ENCODE measurements at places on chromosomes 16 and 17.
A peak's percentile ranks its signal among the peaks of the same experiment; 100 is the strongest.

DNA sequence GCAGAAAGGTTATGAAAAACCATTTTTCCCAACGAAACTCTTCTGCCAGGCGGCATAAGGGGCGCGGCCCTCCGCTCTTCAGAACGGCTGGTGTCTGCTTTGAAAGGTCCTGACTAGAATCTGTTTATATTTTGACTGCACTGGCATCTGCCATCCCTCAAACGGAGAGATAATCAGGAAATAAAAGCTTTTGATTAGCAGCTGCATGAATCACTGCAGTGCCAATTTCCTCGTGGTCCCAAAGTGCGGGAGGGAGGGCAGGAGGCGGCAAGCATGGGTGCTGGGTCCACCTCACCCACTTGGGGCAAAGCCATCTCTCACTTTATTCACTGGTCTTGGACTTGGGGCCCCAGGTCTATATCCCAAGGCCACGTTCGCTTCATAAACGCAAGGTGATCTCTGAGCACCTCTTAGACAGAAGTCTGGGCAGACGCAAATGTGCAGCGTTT, 49.7 kb downstream of the TBC1D16 start:
- DNase-seq, result no peak

GRCh38 chr16:31880322-31880979, 6.8 kb downstream of the ZNF267 start:
- DNase-seq, result no peak

DNA sequence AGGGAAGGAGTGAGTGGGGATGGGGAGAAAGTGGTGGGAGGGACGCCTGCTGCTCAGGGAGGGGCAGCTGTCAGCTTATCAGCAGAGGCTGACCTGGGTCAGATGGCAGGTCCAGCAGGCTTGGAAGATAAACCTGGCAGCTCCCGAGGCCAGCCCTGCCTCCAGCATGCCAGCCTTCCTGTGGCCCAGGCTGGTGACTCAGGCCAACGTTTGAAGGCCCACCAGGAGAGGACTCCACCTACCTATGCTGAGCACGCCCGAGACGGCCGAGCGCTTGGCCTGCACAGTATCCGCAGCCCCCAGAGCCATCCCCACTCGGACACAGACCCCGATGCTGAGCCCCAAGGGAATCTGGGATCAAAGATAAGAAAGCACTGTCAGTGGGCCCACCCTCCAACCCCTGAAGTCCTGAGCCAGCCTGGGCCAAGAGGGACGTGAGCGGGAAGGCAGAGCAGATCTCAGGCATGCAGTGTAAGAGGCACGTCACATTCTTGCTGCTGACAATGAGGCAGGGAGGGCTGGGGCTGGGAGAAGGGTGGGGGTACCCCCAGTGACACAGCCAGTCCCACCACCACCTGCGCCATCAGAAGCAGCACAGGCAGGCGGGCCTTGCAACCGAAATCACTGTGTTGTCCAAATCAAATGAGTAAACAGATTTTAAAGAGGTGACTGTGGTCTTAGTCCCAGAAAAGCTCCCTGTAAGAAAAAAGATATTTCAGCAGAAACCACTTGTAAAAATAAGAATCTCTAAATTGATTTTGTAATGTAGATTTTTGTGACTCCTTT, 12.4 kb downstream of the SLC47A2 start:
- no peak for DNase-seq

GRCh38 chr17:83089328-83090132, 10.1 kb downstream of the METRNL start:
- DNase-seq, result no peak

DNA sequence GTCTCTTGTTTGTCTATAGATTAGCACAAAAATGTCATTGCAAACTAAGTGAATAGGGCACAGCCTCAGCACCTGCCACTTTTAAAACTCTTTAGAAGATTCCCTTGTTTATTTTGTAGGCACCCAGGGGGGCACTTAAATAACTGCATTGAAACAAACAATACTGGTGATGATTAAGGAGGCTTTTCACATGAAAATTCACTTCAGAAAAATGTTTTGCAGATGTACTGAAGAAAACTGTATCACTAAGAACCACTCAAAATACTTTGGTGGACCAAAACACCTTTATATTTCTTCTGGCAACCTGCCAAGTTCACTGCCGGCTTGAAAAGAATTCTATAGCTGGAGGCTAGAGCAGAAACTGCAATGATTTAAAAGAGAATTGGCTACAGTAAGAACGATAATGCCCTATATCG, 281.5 kb downstream of the TOX3 start:
- DNase-seq, result peak; percentile 85

DNA sequence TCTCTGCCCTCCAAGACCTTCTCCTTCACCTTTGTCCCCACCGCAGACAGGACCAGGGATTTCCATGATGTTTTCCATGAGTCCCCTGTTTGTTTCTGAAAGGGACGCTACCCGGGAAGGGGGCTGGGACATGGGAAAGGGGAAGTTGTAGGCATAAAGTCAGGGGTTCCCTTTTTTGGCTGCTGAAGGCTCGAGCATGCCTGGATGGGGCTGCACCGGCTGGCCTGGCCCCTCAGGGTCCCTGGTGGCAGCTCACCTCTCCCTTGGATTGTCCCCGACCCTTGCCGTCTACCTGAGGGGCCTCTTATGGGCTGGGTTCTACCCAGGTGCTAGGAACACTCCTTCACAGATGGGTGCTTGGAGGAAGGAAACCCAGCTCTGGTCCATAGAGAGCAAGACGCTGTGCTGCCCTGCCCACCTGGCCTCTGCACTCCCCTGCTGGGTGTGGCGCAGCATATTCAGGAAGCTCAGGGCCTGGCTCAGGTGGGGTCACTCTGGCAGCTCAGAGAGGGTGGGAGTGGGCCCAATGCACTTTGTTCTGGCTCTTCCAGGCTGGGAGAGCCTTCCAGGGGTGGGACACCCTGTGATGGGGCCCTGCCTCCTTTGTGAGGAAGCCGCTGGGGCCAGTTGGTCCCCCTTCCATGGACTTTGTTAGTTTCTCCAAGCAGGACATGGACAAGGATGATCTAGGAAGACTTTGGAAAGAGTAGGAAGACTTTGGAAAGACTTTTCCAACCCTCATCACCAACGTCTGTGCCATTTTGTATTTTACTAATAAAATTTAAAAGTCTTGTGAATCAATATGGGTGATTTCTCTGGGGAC, 12.2 kb downstream of the CX3CL1 start:
- no peak for DNase-seq

- DNase-seq, result no peak
These were observed 75.8 kb upstream of the TRAP1 start for GRCh38 chr16:3793161-3793576.

- no peak for DNase-seq
These were observed 47.1 kb upstream of the SDK2 start for GRCh38 chr17:73691321-73691766.
